ENCODE measurements at places on chromosomes 2 and 18. TPM values are rescaled to one million over a fixed set of nuclear protein-coding genes. Genes with fewer than 3 reads are reported as not detected.

DNA sequence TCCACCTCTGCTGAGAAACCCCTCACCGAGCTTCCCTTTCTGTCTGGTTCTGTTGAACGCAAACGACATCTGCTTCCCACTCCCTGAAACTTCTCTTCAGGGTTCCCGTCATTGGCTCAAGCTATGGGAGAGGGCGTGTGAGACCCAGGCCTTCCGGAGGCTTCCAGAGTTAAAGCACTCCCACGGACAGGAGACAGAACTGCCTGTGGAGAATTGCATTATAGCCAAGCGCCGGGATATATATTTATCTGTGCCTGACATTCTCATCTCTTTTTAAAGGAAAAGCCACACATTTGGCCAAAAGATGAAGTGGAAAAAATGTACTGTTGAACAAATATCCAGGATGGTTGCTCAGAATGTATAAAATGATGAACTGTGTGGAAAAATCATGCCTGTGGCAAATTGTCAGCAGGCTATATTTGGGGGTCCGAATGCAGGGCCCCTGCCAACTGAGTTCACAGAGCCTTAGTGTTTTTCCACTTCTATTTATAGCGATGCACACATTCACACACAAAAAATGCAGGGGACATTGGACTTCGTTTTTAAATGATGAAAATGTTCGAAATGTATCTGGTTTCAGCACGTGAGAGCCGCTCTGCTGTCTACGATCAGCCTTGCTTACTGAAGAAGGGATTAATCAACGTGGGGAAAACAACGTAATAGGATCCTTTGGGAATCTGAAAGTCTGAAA is 59.5 kb downstream of the E2F6 start:
- H3K27me3 ChIP-seq, result peaks cover 12% of the 10 kb centered on the region
- H3K4me1 ChIP-seq, result no peaks in the 10 kb centered on the region
- no peak overlapping the region for H3K27ac ChIP-seq
- H3K4me3 ChIP-seq, result no peak overlapping the region

TOGARAM2 gene
- total RNA-seq, result 23.9 TPM

- DNase-seq, result no peak
- H3K36me3 ChIP-seq, result peaks cover 8% of the 10 kb centered on the region
- H3K4me3 ChIP-seq, result no peak overlapping the region
- peaks cover 26% of the 10 kb centered on the region for H3K4me1 ChIP-seq
These were observed 106.7 kb upstream of the CTDP1 start for GRCh38 chr18:79572848-79573451.

DNA sequence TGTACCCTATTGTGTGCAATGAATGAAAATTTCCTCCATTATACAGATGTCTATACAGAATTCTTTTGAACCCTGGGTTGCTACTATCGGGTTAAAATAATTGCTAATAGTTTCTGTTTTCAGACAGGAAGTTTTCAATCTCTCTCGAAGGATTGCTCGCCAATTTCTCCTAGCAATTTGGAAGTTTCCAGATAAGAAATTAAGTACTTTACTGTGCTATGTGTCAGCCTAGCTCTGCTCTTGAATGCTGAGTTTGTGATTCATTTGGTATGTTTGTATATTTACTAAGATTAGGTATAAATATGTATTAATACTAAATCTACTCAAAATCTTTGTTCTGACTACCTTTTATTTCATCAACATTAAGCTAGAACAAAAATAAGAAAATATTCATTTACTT is 74.6 kb upstream of the ARL5A start:
- peaks cover 14% of the 10 kb centered on the region for H3K4me1 ChIP-seq
- H3K27ac ChIP-seq, result no peak overlapping the region
- no peak overlapping the region for H3K4me3 ChIP-seq
- peaks cover 4% of the 10 kb centered on the region for H3K27me3 ChIP-seq
- no peaks in the 10 kb centered on the region for H3K36me3 ChIP-seq

- H3K27me3 ChIP-seq, result no peaks in the 10 kb centered on the region
- H3K4me3 ChIP-seq, result no peak overlapping the region
- peaks cover 31% of the 10 kb centered on the region for H3K36me3 ChIP-seq
- peaks cover 58% of the 10 kb centered on the region for H3K4me1 ChIP-seq
- no peak for DNase-seq
- H3K27ac ChIP-seq, result peak overlapping the region; percentile 30
These were observed 56.3 kb downstream of the EPAS1 start for GRCh38 chr2:46353509-46353908.

POTEJ gene
- not detected for total RNA-seq

DNA sequence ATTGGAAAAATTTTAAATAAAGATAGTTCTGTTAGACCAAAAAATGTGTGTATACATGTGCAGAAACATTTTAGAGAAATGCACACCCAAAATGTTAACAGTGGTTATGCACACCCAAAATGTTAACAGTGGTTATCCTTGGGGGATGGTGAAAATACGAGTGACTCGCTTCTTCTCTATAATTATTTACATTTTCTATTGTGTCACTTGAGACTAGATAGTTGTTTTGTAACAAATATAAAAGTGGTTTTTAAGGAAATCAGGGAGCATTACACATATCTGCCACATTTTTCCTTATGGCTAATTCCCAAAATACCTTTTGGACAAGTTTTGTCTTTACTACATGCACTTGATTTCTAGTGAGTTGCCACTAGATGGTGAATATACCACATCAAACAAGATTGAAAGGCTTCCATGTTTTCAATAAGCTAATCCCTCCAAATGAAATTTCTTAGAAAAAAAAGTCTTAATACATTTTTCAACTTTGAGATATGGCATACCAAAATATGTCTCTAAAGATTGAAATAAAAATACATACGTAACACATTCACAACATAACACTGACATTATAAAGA is 9.0 kb upstream of the HIBCH start:
- H3K27ac ChIP-seq, result no peak overlapping the region
- H3K27me3 ChIP-seq, result peaks cover 40% of the 10 kb centered on the region
- H3K4me3 ChIP-seq, result no peak overlapping the region
- DNase-seq, result no peak

DNA sequence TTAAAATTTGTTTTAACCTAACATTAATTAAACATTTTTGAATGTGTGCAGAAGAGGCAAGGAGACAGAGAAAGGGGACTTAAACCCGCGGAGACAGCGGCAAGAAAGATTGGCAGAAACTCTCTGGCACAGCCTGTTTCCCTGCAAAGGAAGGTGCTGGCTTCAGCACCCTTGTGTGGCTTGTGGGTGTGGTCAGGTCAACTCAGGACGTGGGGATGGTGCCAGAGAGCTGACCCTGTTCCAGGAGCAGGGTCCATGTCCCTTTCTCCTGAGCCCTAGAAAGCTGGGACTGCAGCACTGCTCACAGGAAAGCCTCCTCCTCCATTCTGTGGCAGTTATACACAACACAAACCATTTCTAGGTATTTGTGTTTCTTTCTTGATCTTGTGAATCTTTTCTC is 176.2 kb upstream of the ST6GAL2 start:
- H3K27me3 ChIP-seq, result no peaks in the 10 kb centered on the region
- H3K36me3 ChIP-seq, result no peaks in the 10 kb centered on the region
- H3K4me3 ChIP-seq, result no peak overlapping the region

BOLL gene
- total RNA-seq, result not detected

GRCh38 chr2:219334076-219334475 is 1.5 kb upstream of the RESP18 start:
- no peaks in the 10 kb centered on the region for H3K36me3 ChIP-seq
- peaks cover 76% of the 10 kb centered on the region for H3K27me3 ChIP-seq
- DNase-seq, result no peak
- no peak overlapping the region for H3K4me3 ChIP-seq

DNA sequence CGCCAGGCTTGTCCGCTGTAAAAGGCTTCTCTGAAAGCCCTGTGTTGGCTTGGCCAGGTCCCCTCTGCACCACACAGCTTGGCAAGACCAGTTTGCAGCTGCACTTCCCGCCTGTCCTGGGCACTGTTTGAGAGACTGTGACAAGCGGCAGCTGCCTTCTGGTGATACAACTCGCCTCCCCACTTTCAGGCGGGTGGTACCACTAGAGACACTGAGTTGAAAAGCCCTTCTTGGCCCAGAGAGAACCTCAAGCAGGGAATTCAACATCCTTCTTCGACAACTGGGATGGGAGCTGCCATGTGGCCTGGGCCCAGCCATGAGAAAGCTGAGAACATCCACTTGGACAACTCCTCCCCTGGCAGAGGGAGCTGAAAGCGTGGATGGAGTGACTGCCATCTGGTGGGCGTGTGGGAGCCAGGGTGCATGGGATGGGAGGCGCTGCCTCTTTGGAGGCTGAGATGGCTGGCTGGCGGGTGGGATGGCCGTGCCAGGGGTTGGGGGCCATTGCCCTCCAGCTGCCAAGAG is 125.5 kb upstream of the REV1 start:
- no peaks in the 10 kb centered on the region for H3K36me3 ChIP-seq
- no peaks in the 10 kb centered on the region for H3K27me3 ChIP-seq
- H3K4me1 ChIP-seq, result no peaks in the 10 kb centered on the region
- H3K27ac ChIP-seq, result no peak overlapping the region
- no peak overlapping the region for H3K4me3 ChIP-seq
- DNase-seq, result no peak

ALPI gene
- not detected for total RNA-seq

DNA sequence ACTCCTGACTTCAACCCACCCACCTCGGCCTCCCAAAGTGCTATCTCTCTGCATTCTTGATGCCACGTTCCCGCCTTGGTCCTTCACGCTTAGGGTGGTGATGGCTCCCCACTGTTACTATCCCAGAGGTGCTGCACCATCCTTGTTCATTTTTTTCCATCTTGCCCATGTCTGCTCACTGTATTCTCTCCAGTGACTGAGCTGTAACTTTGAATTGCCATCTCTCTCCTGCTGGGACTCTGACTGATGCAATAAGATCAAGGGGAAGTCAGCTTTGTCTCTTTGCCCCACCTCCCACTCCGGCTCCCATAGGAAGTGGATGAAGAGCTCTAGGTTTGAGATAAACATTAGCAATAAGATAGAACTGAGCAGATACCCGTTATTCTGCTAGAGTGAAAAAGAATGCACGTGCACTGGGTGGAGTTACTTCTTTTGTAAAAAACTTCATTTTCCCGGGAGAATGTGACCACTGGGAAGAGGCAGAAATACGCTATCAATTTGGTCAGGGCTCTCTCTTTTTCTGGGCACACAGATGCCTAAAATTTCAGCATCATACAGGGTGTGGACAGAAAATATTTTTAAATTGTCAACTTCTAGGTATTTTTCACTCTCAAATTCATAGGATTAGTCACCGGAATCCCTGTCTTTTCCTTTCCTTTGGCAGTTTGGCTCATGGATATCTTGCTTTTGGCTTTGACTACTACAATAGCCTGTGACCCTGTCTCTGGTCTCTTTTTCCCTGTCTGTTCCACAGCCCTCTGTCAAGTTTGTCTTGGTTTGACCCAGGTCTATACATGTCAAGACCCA is 105.4 kb downstream of the POLR1A start:
- no peaks in the 10 kb centered on the region for H3K27me3 ChIP-seq
- DNase-seq, result no peak
- H3K4me1 ChIP-seq, result peaks cover 61% of the 10 kb centered on the region
- peak overlapping the region; percentile 95 for H3K27ac ChIP-seq

TLX2 gene
- 1.3 TPM for total RNA-seq

DNA sequence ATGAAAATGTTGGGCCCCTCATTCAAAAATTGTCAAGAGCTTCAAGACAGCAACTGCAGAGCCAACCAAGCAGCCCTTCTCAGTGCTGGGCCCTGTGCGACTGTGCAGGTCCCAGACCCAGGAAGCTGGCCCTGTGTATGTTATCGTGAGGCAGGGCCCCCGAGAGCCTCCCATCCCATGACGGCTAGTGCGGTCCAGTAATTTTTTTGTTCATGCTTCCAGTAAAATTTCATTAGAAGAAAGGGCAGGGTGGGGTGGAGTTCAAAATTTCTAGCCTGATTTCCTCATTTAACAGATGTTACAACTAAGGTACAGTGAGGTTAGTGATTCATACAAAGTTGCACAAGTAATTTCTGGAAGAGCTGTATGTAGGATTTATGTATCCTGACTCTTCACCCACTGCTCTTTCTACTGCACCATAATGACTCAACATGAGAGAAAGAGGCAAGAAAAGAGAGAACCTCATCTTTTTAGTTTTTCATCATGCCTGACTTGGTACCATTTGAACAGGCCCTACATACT is 105.5 kb downstream of the ZEB2 start:
- H3K36me3 ChIP-seq, result peaks cover 46% of the 10 kb centered on the region
- no peaks in the 10 kb centered on the region for H3K27me3 ChIP-seq
- H3K4me3 ChIP-seq, result peak overlapping the region; percentile 33
- peak; percentile 45 for DNase-seq

GRCh38 chr2:64700133-64700809 is 46.6 kb upstream of the SERTAD2 start:
- no peak for DNase-seq
- H3K4me3 ChIP-seq, result peak overlapping the region; percentile 54
- no peaks in the 10 kb centered on the region for H3K27me3 ChIP-seq
- peaks cover 58% of the 10 kb centered on the region for H3K4me1 ChIP-seq

GRCh38 chr18:10298346-10298745 is 156.1 kb upstream of the APCDD1 start:
- H3K27me3 ChIP-seq, result peaks cover 5% of the 10 kb centered on the region
- no peak overlapping the region for H3K27ac ChIP-seq
- no peak for DNase-seq
- no peaks in the 10 kb centered on the region for H3K36me3 ChIP-seq
- no peaks in the 10 kb centered on the region for H3K4me1 ChIP-seq

EFEMP1 gene
- total RNA-seq, result not detected

DNA sequence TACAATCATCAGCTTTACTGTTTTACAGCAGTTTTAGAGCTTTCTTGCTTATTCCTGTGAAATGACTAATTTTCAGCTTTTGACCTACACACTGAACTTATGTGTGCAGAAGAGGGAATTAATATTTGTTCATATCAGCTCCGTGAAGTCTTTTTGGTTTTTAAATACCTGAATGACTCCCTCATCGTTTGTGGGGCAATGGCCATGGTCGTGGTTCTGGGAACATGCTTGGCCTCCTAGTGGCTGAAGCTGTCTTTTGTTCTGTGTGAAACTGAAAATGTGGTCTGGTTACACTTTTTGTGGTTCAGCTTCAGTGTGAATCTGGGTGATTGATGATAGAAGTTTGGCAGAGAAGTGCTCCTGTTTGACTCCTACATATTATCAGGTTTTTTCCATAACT is 408.1 kb downstream of the THSD7B start:
- H3K4me1 ChIP-seq, result no peaks in the 10 kb centered on the region
- no peak overlapping the region for H3K27ac ChIP-seq
- no peaks in the 10 kb centered on the region for H3K27me3 ChIP-seq
- no peak for DNase-seq
- no peak overlapping the region for H3K4me3 ChIP-seq

- H3K27ac ChIP-seq, result no peak overlapping the region
- H3K36me3 ChIP-seq, result peaks cover 6% of the 10 kb centered on the region
- no peak for DNase-seq
- no peaks in the 10 kb centered on the region for H3K27me3 ChIP-seq
- peaks cover 8% of the 10 kb centered on the region for H3K4me1 ChIP-seq
These were observed 462.8 kb upstream of the ID2 start for GRCh38 chr2:8219096-8219495.
